ENCODE measurements at places on chromosomes 3 and 15.

DNA sequence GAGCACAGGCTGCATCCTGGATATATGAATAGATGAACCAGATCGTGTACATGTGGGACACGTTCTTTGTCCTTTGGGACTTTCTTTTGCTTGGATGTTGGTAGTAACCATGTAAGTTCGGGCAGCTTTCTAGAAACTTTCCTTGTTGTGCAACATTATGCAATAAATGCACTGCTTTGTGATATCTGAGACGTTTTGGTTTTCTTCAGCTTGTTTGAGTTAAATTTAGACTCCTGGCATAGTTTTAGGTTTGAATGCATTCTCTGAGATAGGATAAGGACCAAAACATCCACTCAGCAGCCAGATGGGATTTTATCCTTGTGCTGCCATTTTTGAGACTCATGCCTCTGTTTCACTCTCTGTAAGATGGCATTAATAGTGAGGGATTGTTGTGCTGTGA, 158.9 kb downstream of the IGF1R start:
- no peak for DNase-seq

DNA sequence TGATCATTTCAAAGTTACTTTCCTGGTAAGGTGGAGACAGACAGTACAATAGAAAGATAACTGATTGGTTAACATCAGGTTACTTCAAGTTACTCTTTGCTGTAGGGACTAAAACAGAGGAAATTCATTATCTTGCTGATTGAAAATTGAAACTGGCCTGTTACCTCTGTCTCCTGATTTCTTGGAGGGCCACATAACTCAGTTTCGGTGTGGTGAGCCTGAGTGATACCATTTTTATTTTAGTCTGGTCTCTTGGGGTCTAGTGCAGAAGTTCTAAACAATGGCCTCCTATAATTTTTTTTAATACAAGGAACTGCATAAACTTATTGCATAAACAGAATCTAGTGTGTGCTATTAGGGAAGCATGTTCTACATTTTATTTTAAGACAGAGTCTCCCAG, 1.2 kb upstream of the ICE2 start:
- DNase-seq = no peak

DNA sequence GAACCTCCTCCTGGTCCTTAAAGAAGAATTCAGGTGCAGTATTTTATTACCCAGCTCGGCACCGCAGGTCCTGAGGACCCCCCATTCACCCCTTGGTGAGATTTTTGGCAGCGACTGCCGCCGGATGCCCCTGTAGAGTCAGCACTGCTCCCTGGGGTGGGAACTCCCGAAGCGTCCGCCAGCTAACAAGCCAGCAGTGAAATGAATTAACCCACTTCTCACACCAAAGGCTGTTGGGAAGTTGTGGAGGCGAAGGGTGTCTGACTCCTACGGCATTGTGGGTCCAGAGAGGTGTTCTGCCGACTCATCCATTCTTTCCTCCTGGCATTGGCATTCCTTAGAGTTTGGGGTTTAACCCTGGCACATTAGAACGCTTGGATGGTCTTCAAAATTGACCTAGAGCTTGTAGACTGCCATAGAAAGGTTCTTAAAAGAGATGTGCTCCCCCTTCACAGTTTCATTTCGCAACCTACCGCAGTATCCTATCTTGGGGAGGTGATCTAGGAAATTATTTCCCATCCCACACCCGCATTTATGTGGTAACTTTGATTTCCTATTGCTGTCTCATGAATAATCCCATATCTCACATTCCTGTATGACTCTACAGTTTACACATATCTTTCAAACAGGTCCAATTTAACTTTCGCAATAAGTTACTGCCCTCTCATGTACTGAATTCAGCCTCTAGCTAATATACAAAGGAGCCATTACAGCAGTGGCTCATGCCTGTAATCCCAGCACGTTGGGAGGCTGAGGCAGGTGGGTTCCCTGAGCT, 879 bp upstream of the EIF5A2 start:
- no peak for DNase-seq

DNA sequence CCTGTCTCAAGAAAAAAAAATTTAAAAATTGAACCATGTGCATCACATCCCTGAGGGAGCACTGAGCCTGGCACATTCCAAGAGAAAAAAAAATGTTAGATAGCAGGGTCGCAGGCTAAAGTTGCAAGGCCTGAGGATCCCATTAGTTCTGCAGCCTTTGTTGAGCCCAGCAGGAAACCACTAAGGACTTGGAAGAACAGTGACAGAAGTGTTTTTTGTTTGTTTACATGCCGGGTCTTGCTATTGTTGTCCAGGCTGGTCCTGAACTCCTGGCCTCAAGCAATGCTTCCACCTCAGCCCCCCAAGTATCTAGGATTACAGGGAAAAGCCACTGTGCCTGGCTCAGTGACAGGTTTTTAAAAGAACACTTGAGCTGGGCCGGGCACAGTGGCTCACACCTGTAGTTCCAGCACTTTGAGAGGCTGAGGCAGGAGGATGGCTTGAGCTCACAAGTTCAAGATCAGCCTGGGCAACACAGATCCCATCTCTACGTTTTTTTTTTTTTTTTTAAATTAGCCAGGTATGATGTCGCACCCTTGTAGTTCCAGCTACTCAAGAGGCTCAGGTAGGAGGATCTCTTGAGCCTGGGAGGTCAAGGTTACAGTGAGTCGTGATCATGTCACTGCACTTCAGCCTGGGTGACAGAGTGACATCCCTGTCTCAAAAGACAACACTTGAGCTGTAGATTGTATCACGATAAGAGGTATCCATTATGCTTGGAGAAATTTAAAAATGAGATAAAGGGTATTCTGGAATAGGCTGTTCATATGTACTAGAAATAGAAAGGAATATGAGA, 15.2 kb downstream of the CHAC1 start:
- no peak for DNase-seq

DNA sequence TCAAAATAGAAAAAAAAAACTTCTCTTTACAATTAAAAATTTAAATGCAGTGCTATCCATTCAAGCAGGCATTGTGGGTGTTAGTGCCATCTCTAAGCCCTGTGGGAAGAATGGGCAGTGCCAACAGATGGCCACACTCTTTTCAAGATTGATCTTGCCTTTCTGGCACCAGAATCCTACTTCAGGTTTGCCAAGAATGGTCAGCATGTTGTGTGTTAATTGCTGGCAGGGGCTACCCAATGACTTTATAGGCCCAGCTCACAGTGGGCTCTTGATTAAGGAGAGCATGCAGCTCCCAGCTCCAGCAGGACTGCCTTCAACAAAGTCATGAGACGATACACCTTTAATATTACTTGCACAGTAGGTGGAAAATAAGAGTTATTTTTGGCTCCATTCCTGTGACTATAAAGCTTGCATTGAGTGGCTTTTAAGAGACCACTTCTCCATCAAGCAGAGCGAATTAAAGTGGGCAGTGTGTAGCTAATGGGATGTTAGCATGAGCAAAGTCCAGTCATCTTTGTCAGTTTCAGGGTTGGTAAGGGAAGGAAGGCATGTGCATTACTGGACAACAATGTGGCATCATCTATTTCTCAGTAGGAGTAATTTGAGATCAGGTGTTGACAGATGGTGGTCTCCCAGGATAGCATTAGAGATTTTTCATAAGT, 476.8 kb downstream of the C3orf38 start:
- DNase-seq = no peak

DNA sequence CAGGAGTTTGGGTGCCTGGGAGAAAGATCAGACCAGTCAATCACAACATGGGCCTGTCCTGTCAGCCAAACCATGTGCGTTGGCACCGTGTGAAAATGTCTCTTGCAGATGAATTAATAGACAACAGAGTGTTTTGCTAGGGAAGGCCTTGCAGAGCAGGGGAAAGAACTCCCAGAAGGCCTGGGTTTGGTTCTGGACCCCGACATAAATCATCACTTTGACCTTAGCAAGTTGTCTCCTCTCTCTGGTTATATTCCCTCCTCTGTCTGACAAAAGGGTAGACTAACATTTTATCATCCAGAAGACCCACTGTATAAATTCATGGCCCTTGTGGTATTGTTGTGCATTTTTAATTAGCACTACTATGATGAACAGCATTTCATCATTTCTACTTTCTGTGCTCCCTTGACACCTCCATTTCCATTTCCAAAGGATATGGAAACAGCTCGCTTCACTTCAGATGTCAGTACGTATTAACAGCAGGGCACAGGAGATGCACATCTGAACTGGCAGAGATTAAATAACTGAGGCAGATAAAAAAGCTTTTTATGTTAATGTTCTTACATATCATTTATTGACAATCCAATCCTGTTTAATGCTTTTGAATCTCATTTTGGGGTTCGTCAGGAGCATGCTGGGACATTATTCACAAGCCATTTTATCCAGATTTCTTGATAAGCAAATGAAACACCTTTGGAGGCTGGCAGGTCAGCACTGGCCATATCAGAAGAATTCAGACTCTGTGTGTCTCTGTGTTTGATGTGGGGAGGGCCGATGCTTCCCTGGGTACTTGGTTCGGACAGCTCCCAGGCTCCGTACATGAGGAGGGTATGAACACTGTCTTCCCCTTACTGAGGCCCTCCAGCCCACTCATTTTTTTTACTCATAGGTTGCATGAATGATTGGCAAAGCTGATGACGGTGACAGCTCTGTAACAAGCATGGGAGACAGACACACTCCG, 28.2 kb upstream of the IL12A start:
- no peak for DNase-seq

- DNase-seq = no peak
Measured at GRCh38 chr15:80404057-80404760, at the start of gene ARNT2. ARNT2 (plus strand) TSS chr15:80404382; CDS start chr15:80404516, 134 bp downstream.

- no peak for DNase-seq
Measured at GRCh38 chr15:48667701-48668100, 22.2 kb upstream of the FBN1 start.

GRCh38 chr3:167978071-167978470, 117.7 kb downstream of the GOLIM4 start:
- DNase-seq = no peak
